ENCODE measurements at places on chromosomes 2 and 18. TPM values are rescaled to one million over a fixed set of nuclear protein-coding genes. Genes with fewer than 3 reads are reported as not detected.

The CDH19 gene
- total RNA-seq, result 37.8 TPM

The IL36RN gene
- total RNA-seq, result not detected

The NTSR2 gene
- total RNA-seq, result not detected

The CSRNP3 gene
- total RNA-seq, result 1.8 TPM

The GPR155 gene
- total RNA-seq, result 36.3 TPM

The IL1A gene
- not detected for total RNA-seq

The GPR35 gene
- 4.0 TPM for total RNA-seq

The OXER1 gene
- 1.3 TPM for total RNA-seq

The GKN2 gene
- total RNA-seq, result not detected

The ZNF2 gene
- total RNA-seq, result 6.6 TPM

DNA sequence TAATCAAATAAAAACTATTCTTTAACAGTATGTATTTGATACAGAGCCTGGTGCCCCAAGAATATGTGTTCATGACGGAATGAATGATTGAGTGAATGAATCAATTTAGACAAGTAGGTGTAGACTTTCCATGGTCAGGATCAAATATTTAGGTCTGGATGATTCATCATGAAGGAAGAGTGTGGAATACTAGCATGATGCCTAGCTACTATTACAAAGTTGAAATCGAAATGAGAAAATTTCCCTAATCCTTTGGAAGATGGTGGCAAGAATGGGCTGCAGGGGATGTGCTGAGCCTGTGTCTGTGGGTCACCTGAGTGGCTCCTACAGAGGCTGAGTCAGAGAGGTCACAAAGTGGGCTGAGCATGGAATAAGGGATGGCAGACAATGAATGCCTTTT lies 3.1 kb upstream of the MALT1 start:
- DNase-seq, result no peak

DNA sequence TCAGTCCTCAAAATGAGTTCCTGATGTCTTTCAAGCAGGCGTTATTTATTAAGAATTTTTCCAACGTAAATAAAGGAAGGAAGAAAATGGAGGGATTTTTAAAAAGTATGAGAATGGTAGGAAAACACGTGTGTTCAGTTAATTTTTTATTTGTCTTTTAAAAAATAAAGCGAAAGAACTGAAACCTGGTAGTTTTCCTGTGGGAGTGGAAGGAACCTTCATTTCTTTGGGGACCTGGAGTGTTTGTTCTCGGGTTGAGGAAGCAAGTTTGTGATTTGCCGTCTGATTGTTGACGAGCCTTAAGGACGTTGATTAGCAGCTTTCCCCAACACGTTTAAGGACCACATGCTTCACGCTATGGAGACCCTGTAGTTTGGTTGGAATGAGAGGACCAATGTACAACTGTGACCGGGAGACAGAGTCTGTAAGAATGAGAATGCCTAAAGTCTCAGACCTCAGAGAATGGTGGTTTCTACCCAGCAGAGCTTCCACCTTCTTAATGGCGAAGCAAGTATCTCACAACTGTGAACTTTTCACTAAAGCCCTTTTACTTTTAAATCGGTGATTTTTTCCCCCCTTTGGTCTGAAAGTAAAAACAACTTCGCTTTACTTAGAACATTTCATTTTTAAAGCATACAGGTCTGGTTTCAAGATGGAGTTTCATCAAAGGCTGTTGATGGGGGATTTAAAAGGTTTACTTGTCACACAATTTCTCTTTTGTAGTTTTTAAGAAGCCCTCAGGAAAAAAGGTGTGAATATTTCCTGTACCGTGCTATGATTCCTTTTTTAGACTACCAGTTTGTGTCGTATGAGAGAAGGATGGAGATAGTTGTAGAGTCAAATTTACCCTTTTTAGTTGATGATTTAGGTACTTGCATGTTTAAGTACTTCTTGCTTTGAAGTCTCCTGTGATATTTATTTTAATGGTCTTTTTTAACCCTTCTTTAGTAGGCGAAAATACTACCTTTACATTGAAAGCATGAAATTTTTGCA lies 1.4 kb downstream of the TTC39C start:
- no peak for DNase-seq

DNA sequence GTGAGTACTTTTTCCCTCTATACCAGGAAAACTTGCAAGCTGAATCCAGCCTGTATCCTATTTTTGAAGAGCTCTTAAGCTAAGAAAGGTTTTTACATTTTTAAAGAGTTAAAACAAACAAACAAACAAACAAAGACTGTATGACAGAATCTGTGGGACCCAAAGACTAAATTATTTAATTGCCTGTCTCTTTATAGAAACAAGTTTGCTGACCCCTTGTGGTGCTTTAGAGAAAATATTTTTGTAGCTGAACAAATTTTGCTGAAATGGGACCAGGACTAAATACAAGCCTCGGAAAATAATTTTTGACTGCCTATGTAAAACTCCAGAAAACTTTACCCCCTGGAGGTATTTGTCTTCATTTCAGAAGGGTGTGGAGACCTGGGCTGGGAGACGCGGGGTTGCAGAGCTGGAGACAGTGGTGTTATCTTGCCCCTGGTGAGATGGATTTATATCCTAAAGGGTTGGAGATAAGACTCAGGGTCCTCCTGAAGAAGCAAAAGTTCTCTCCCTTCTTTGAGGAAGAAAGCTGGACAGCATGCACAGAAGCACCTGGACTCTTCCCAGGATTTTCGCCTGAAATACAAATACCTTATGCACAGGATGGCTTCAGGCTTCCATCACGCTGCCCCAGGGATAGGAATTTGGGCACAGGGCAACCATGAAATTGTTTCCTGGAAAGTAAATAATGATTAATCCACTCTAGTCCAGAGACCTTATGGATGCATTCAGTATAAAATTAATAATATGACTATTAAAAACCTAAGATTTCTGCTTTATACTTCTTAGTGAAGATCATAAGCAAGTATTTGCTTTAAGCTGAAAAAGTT lies 54.3 kb downstream of the TMX3 start:
- no peak for DNase-seq

- DNase-seq, result no peak
These were observed 215.5 kb upstream of the HAAO start for GRCh38 chr2:43007901-43008300.

DNA sequence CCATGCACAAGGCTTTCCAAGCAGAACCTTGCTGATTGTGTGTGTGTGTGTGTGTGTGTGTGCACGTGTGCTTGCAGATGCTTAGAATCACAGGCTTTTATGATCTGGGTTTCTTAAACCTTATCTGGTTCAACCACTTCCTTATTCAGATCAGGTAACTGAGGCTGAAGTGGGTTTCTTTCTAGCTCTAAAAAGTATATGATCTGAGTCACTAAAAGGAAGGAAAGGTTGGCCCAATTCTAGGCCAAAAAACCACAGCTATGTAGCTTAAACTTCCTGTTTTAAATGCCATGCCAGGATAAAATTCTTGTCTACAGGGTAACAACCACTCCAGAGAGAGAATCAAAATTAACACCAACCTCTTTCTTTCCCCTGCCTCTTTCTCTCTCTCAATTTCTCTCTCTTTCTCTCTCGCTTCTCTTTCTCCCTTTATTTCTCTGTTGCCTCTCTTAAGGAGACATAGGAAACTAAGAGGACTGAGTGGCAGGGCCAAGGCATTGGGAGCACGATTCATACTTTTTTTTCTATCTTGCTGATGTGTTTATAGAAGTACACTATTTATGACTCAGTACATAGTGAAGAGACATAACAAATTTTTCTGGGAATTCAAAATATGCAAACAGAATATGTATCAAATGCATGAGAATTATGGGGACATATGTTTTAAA lies 140.3 kb downstream of the TRIB2 start:
- no peak for DNase-seq

DNA sequence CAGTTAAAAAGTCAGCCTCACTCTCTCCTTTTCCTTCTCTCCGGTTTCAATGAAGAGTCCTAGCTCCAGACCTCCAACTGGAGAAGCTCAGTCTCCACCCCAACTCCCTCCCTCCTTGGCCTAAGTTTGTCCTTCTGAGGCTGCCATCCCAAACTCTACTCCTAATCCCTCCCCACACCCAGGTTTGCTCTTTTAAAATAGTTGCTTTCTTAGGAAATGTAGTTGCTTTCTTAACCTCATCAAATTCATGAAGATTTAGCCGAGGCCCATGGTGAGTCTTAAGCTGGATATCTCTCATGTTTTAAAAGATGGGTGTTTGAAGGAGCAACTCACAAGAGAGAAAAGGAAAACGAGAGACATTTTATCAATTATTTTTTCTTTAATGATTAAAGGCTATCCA lies 937 bp upstream of the LANCL1 start:
- no peak for DNase-seq

DNA sequence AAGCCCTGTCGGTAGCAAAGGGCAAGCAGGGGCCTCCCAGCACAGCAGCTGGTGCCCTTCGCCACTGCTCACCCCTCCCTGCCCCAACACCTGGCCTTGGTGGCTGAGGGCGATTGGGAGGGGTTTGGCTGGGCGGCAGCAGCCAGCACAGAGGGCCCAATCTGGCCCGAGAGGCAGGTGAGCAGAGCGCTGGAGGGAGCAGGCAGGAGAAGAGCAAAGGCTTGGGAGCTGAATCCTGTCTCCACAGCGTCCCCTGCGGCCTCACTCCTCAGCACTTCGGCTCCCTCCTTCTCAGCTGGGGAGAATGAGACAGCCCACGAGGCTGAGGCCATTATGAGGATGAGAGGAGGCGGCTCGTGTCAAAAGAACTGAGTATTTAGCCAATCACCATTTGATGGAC lies 74.9 kb upstream of the TAF1B start:
- DNase-seq, result no peak

DNA sequence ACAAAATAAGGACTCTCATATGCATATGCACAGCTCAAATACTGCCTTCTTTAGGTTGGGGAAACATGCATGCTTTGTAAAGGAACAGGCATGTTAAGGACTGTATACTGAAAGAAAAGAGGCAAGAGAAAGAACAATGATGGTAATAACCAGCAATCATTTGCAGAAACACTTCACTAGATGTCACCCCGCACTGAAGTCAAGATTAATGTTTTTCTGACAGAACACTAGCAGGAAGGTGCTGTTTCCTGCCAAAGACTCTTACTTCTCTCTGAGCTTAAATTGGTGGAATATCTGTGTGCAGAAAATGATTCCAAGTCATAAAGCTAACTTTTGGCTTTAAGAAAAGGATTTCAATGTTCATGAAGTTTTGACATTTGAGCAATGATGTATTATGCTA lies 19.3 kb upstream of the CSRNP3 start:
- no peak for DNase-seq

GRCh38 chr2:60079562-60079961 lies 473.9 kb downstream of the BCL11A start:
- DNase-seq, result no peak

GRCh38 chr18:79553696-79554095 lies 125.9 kb upstream of the CTDP1 start:
- no peak for DNase-seq

GRCh38 chr18:5543773-5544389 lies at the start of gene EPB41L3:
Gene EPB41L3, minus strand, starts transcription at chr18:5543997. Its CDS starts 54,814 bp downstream, at chr18:5489183.
- DNase-seq, result no peak

GRCh38 chr2:242024751-242025355 lies 155.3 kb downstream of the RTP5 start:
- DNase-seq, result no peak

GRCh38 chr2:26170795-26171194 lies 2.1 kb upstream of the GAREM2 start:
- DNase-seq, result no peak

GRCh38 chr18:69022426-69022825 lies 224.5 kb downstream of the CCDC102B start:
- DNase-seq, result no peak

DNA sequence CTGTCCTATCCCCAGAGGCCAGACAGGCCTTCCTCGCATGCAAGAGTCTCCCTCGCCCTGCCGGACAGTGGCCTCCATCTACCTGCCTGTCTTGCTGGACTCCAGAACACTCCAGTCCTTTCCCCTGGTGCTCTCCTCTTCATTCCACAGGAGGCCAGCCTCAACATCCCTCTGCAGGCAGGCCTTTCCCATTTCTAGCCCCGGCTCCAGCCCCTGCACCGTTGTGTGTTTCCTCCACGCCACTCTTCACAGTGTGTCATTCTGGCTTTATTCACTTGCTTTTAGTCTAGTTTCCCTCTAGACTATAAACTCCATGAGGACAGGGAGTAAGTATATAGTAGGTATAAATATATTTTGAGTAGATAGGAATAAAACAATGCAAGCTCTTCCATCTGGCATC lies 81.2 kb downstream of the LOXHD1 start:
- DNase-seq, result peak; percentile 78

GRCh38 chr2:126945118-126945517 lies 46.4 kb downstream of the TEX51 start:
- DNase-seq, result peak; percentile 91

- DNase-seq, result no peak
These were observed 132.7 kb downstream of the ALPK2 start for GRCh38 chr18:58496231-58496630.

DNA sequence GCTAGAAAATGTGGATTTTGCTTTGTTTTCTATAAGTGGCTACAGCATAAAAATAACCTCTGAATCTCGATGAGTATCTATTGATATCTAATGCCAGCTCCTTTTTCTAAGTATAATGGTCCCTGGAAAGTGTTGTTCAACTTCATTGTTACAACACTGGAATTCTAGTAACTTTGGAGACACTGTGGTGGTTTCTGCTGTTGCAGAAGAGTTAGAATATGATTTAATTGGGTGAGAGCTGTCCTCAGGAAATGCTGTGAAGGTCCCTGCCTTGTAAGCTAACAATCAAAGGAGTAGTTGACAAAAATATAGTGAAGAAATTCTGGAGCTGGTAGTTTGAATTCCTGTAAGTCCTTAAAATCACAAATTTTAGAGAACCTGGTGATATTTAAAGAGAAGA lies 62.1 kb downstream of the C18orf63 start:
- DNase-seq, result peak; percentile 7

GRCh38 chr18:63284173-63284799 lies 35.3 kb downstream of the BCL2 start:
- no peak for DNase-seq

DNA sequence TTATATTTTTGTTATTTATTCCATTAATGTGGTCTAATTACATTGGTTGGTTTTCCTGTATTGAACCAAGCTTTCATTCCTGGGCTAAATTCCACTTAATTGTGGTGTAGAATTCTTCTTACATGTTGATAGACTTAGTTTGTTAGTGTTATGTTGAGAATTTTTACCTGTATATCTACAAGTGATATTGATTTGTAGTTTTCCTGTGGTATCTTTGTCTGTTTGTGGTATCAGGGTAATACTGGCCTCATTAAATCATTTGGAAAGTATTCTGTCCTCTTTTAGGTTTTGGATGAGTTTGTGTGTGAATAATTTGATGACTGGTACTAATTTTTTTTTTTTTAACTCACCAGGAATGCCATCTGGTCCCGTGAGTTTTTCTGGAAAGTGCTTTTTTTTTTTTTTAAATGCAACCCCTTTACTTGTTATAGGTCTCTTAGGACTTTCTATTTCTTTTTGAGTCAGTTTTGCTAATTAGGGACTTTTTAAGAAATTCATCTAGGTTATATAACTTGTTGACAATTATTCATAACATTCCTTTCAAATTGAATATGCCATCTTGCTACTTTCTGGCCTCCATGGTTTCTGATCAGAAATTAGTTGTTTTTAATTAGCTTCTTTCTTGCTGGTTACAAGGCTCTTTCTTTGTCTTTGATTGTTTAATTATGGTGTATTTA lies 232.8 kb downstream of the CCDC85A start:
- no peak for DNase-seq

DNA sequence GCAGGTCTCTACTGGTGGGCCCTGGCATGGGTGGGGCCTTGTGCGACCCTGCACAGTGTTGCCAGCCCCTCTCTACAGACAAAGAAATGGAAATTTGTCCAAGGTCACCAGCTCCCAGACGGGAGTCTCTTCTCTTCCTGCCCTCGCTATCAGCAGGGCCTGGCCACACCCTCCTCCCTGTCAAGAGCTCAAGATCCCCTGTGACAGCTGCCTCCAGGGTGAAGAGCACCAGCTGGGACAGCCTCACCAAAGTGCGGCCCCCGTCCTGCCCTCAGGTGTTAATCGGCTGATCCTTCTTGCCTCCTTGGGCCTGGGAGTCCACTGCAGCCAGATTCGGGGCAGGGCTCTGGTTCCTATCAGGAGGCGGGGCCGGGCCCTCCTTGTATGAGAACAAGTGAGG lies 259.1 kb downstream of the TWIST2 start:
- DNase-seq, result no peak
